ENCODE measurements at places on chromosomes 2 and 18. TPM values are rescaled to one million over a fixed set of nuclear protein-coding genes. Genes with fewer than 3 reads are reported as not detected.

LANCL1 gene
- 33.5 TPM for total RNA-seq

ELMOD3 gene
- total RNA-seq: 7.7 TPM

AMER3 gene
- not detected for total RNA-seq

REG3A gene
- not detected for total RNA-seq

TXNDC2 gene
- not detected for total RNA-seq

MAP2 gene
- 5.3 TPM for total RNA-seq

PIEZO2 gene
- total RNA-seq: 0.48 TPM

ANKRD30B gene
- not detected for total RNA-seq

ACMSD gene
- total RNA-seq: 1.7 TPM

UBXN2A gene
- 13.0 TPM for total RNA-seq

CCDC141 gene
- not detected for total RNA-seq

ABCA12 gene
- 16.2 TPM for total RNA-seq

SP5 gene
- total RNA-seq: not detected

CHRNA1 gene
- not detected for total RNA-seq

RFTN2 gene
- total RNA-seq: not detected

GCG gene
- not detected for total RNA-seq

RTN4 gene
- 107 TPM for total RNA-seq

UGT1A3 gene
- total RNA-seq: 0.24 TPM

CD226 gene
- total RNA-seq: 1.9 TPM

SRD5A2 gene
- total RNA-seq: not detected

MBD1 gene
- total RNA-seq: 85.5 TPM

PAPOLG gene
- total RNA-seq: 19.0 TPM

CHST10 gene
- 1.2 TPM for total RNA-seq

IL18R1 gene
- total RNA-seq: 5.1 TPM

STAT1 gene
- total RNA-seq: 36.9 TPM

OTOS gene
- total RNA-seq: not detected

TDRD15 gene
- total RNA-seq: not detected

NT5DC4 gene
- total RNA-seq: not detected

CYTIP gene
- not detected for total RNA-seq

CHRNG gene
- not detected for total RNA-seq

UGT1A5 gene
- total RNA-seq: 0.24 TPM

EIF2AK3 gene
- 25.8 TPM for total RNA-seq

Measured in tracheal epithelial cell (primary cell).